ENCODE measurements at places on chromosomes 6 and 20.

- DNase-seq, result peak; percentile 2
Measured at GRCh38 chr6:11538052-11538818, 686 bp downstream of the TMEM170B start.

- DNase-seq, result no peak
Measured at GRCh38 chr6:37699138-37699766, 1.6 kb upstream of the MDGA1 start.

- DNase-seq, result peak; percentile 22
Measured at GRCh38 chr6:115838763-115839401, 221.8 kb downstream of the FRK start.

DNA sequence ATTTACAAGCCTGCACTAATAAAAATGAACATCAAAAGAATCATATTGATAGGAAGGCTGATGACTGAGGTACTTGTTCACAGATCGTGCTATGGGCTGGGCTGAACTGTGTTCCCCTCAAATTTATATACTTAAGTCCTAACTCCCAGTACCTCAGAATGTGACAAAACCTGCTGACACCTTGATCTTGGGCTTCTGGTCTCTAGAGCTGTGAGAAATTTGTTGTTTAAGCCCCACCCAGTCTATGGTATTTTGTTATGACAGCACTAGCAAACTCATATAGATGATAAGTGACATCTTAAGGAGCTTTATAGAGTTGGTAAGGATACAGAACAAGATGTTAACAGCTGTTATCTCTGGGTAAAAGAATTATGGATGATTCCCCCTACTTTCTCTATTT, 13.8 kb downstream of the UBE2V1 start:
- no peak for DNase-seq

DNA sequence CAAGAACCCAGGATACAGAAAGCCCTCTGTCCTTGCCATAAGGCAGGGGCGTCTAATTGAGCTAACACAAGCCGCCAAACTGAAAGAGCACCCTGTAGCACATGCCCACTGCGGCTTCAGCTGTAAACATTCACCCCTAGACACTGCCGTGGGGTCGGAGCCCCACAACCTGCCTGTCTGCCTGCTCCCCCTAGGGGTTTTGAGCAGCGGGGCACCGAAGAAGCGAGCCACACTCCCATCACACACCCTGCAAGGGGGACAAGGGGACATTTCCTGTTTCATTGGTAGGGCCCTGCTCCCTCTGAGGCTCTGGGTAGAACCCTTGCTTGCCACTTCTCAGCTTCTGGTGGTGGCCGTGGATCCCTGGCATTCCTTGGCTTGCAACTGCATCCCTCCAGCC, 45.2 kb upstream of the BCLAF1 start:
- peak; percentile 11 for DNase-seq

- no peak for DNase-seq
Measured at GRCh38 chr20:22744341-22745193, 160.2 kb upstream of the FOXA2 start.

GRCh38 chr20:21273755-21274386, 29.3 kb upstream of the XRN2 start:
- DNase-seq, result no peak

DNA sequence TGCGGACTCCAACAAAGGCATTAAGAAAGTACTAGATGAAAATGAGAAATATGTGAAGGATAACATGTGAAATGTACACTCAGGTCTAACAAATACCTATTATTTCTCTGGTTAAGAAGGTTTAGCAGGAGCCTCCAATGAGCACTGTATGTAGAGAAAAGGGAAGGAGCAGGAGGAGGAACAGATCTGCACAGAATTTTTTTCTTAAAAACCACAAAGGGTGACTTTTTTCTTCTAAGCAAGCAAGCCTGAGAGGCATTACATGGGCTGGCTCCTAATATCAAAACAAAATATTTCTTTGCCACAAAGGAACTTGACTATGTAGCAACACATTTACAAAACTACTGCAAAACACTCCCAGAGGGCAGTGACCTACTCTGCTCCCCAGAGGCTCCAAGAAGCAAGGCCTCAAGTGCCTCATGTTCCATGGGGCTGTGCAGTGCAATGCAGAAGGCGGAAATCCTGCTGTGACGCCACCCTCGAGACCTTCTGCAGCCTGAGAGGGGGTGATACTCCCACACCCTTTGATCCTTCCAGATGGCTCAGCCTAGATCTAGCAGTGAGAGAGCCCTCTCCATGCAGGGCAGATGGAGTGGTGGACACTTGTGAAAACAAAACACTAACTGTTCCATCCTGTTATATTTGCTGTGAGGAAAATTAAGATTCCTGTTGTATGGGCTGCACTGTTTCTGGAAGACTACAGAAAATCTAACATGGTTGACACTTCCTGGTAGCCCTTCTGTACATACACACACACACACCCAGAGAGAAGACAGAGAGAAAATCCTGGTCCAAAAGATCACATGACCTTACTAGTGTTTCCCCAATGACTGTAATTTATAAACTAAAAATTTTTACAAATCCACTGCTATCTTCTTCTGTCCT, 36.0 kb upstream of the SMIM29 start:
- no peak for DNase-seq

DNA sequence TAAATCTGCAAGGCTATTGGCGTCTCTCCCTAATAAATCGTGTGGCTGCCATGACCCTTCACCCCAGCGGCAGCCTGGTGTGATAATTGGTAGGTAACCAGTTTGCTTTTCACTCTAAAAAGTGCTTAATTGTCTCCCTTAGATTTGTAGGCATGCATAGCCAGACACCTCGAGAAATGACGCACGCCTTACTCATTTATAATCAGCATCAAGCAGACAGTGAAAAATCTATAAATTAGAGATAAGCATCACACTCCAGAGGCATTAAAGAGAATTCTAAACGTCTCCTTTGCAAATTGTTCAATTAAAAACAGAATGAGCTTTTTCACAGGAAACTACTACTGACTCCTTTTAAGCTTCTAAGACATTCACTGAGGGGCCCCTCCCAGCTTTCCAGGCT, 110.2 kb upstream of the RPS6KA2 start:
- DNase-seq, result no peak

GRCh38 chr6:14309516-14309915, 191.9 kb downstream of the CD83 start:
- no peak for DNase-seq

DNA sequence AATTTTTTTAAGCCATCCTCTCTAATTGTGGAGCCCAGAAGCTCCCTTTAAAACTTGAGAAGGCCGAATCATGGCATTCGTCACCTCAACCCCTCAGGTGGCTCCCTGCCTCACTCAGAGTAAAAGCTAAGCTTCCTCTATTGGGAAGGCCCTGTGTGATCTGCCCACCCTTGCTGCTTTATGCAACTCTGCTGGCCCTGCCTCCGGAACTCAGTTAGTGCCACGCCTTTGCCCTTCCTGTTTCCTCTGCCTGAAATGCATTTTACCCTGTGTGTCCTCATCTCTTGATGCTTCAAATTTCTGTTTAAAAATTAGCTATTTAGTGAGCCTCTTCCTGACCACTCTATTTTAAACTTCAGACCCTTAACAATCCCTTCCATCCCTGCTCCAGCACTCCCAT, 5.7 kb downstream of the PACRG start:
- no peak for DNase-seq

GRCh38 chr6:7008451-7008988, 99.2 kb upstream of the RREB1 start:
- DNase-seq, result no peak

DNA sequence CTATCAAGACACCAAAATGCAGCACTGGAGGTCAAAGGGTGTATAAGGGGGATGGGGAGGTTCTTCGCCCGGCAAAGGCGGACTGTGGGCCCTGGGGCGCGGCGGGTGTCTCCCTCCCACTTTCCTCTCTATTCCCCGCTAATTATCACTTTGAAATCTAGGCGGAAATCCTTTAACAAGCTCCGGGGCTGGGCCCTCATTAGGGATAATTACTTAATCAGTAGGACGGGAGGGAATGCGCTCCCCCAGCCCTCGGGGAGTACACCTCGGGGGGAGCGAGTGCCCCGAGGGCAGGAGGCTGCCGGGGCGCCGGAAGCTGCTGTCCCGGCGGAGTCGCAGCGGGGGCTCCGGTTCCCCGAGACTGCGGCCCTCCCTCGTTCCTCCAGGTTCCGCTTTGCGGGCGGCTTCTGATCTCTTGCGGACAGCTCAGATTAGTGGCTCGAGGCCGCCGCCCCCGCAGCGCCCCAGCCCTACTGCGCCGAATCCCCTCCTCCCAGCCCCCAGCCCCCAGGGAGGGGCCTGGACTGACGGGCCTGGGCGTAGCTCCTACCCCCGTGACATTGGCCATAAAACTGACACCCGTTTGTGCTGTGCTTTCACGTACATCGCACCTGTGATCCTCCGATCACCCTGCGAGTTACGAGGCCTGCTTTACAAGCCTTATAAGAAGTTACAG, 14.7 kb downstream of the MUCL3 start:
- DNase-seq, result peak; percentile 67

- no peak for DNase-seq
Measured at GRCh38 chr6:123733180-123733579, 70.5 kb upstream of the NKAIN2 start.

GRCh38 chr20:25464501-25465242, 57.2 kb downstream of the GINS1 start:
- peak; percentile 45 for DNase-seq

- no peak for DNase-seq
Measured at GRCh38 chr6:126232671-126233070, 107.2 kb upstream of the CENPW start.

- DNase-seq, result peak; percentile 87
Measured at GRCh38 chr6:24919056-24919892, 16.5 kb downstream of the RIPOR2 start.

DNA sequence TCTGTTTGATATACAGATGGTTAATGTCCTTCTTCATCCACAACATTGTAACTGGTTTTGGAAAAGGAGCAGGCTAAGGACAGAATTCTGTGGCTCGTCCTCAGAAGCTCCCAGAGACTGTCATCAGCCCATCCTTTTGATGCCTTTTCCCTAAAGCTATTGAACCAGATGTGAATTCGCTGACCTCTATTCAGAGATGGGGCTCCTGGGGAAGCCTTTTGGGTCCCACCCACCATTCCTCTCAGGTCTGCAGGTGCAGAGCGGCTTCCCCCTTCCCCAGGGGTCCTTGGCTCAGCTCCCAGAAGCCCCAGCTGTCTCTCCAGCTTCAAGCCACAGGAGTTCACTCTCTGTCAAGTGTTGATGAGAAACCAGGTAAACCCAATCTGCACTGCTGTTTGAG, 191.7 kb downstream of the SMOC2 start:
- DNase-seq, result no peak

DNA sequence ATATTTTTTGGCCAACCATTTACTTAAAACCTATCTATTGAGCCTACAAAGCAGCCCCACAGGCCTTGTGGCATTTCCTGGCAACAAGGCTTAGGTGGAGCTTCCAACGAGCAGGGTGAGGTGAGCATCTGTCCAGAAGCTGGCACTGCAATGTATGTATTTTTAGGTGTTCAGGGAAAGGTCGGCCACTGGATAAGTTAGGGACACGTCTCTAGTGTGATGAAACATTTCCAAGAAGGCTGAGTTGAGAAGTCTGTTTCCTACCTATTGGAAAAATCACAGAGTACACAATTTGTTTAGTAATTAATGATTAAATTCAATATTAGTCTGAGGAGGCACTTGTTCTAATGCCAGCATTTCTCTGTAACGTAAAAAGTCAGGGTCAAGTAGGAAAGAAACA, 17.8 kb upstream of the RCAN2 start:
- DNase-seq, result no peak

DNA sequence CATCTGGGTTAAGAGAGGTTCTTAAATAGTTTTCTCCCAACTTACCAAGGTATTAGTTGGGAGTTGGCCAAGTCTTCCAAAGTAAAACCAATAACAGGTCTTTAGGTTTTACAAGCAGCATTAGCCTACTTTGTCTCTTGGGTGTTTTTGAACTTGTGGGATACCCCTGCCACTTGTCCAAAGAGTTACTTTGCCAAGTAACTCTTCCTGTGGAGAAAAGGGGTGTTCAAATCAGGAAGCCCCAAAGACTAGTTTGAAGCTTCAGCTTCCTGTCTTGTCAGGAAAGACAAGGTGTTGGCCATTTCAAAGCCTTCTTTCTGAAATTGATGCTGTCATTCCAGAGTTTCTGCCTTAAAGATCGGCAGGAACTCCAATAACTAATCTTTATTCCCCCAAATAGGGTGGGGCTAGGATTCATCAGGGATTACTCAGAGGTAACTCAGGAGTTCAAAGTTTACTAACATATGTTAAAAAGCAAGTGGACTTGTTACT, 822 bp downstream of the RAB22A start:
- no peak for DNase-seq

DNA sequence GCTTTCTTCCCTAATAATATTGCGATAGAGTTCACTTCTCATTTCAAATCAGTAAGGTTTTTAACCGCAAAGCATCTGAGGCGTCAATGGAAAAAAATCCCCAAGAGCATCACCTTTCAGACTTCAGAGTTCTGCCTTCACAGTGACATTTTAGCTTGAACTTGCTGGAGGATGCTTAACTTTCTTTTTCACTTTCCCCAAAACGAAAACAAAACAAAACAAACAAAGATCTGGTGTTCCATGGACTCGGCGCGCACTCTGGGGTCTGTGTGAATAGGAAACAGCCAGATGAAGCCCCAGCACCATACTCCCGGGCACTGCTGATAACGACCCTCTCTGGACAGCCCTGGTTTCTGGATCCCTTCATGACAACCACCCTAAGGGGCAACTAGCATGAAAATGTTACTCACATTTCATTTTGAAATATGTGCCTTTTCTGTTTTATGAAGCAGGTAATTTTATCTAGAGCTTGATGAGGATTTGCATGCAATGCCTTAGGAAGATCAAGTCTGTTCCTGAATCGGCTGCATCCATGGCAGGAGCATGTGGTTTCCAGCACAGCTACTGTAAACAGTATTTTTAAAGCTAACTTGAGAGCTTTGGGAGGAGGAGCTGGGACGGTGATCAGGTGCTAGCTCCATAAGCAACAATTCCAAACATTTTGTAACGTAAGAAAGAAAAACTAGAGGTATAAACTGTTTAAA, 44.5 kb downstream of the RAMACL start:
- no peak for DNase-seq

DNA sequence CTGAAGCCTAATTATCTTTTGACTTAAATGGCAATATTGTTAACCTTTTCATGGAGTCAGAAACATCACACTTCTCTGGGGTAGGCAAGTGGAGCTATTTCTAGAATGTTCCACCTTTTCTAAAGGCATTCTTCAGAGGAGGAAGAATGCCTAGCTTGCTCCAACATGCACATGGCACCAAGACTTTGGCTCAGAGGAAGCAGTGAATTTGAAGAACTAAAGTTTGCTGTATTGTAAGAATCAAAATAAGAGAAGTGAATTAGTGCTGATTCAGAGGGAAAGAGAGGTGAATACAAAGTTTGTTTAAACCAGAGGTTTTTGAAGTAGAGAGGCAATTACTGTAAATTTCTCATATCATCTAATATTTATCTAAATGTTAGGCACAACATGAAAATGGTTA, 92.2 kb downstream of the SOBP start:
- no peak for DNase-seq
